ENCODE measurements at places on chromosomes 7 and 10. TPM values are rescaled to one million over a fixed set of nuclear protein-coding genes. Genes with fewer than 3 reads are reported as not detected.

DNA sequence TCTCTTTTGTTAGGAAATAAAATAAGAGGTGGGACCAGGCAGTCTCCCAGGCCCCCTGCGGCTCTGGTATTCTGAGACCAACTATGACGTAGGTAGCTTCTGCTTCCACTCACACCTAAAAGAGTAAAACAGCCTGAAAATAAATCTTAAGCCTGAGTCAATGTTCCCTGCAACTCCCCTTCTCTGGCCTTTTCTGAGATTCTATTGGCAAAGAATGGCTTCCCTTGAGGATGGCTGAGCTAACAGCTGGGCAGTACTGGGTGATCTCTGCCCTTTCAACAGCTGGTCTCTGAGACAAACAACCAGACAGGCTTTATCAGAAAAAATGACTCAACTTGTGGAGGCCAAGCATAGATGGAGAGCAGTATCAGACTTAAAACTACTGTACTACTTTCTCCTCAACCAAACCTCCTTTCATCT is 58.7 kb downstream of the CREB3L2 start:
- peak overlapping the region; percentile 30 for H3K27ac ChIP-seq
- H3K27me3 ChIP-seq: no peaks in the 10 kb centered on the region
- peaks cover 30% of the 10 kb centered on the region for H3K4me1 ChIP-seq
- H3K36me3 ChIP-seq: peaks cover 3% of the 10 kb centered on the region

DNA sequence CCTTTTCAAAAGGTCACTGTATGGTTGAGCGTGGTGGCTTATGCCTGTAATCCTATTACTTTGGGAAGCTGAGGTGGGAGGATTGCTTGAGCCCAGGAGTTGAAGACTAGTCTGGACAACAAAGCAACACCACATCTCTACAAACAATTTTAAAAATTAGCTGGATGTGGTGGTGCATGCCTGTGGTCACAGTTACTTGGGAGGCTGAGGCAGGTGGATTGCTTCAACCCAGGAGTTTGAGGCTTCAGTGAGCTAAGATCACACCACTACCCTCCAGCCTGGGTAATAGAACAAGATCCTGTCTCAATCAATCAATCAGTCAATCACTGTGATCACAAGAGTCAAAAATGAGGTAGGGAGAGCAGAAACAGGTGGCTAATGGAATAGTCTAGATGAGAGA is 97.0 kb downstream of the SUGCT start:
- H3K27me3 ChIP-seq: no peaks in the 10 kb centered on the region
- H3K36me3 ChIP-seq: no peaks in the 10 kb centered on the region
- no peak for DNase-seq

GRCh38 chr10:124886195-124886594 is 55.7 kb upstream of the ZRANB1 start:
- no peaks in the 10 kb centered on the region for H3K27me3 ChIP-seq
- H3K4me1 ChIP-seq: no peaks in the 10 kb centered on the region
- H3K36me3 ChIP-seq: no peaks in the 10 kb centered on the region

- DNase-seq: no peak
- H3K4me3 ChIP-seq: no peak overlapping the region
- no peaks in the 10 kb centered on the region for H3K4me1 ChIP-seq
- H3K27ac ChIP-seq: no peak overlapping the region
- H3K36me3 ChIP-seq: no peaks in the 10 kb centered on the region
These were observed 57.1 kb downstream of the AOC1 start for GRCh38 chr7:150909200-150909995.

- H3K36me3 ChIP-seq: peaks cover 8% of the 10 kb centered on the region
- peaks cover 8% of the 10 kb centered on the region for H3K4me1 ChIP-seq
- H3K27ac ChIP-seq: no peak overlapping the region
- no peaks in the 10 kb centered on the region for H3K27me3 ChIP-seq
These were observed 35.8 kb downstream of the DNAJC9 start for GRCh38 chr10:73211106-73211811.

- peak; percentile 72 for DNase-seq
- 0 out of 2 replicates have a peak, but pooled peaks cover 3% of the 10 kb centered on the region for H3K4me1 ChIP-seq
- no peaks in the 10 kb centered on the region for H3K36me3 ChIP-seq
These were observed 561 bp downstream of the SHTN1 start for GRCh38 chr10:117004227-117005025.

GRCh38 chr7:159211540-159212182 is 67.0 kb upstream of the VIPR2 start:
- no peak overlapping the region for H3K4me3 ChIP-seq
- no peaks in the 10 kb centered on the region for H3K36me3 ChIP-seq
- DNase-seq: no peak
- H3K27ac ChIP-seq: no peak overlapping the region

DNA sequence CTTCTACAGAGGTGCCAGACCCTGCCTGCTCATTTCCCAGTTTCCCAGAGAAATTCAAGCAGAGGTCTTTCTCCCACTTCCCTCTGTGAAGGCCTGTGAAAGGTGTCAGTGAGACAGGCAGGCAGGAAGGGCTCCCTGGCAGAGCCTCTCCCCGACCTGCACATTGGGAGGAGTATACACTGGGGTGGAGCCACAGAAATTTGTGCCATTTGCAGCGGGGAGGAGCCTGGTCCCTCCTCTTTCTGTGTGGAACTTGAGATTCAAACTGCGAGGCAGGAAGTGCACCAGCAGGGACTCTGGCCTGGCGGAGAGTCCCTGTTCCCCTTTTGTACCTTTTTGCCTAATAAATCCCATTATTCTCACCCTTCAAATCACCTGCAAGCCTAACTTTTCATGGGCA is 54.6 kb upstream of the OPN4 start:
- no peak for DNase-seq
- no peak overlapping the region for H3K27ac ChIP-seq
- H3K27me3 ChIP-seq: peaks cover 3% of the 10 kb centered on the region
- H3K4me3 ChIP-seq: no peak overlapping the region
- H3K4me1 ChIP-seq: peaks cover 8% of the 10 kb centered on the region

- H3K4me1 ChIP-seq: peaks cover 15% of the 10 kb centered on the region
- H3K36me3 ChIP-seq: no peaks in the 10 kb centered on the region
- DNase-seq: no peak
- no peaks in the 10 kb centered on the region for H3K27me3 ChIP-seq
These were observed 36.3 kb downstream of the AKR1B1 start for GRCh38 chr7:134422638-134423037.

GRCh38 chr10:44511601-44512000 is 126.7 kb upstream of the CXCL12 start:
- H3K4me3 ChIP-seq: no peak overlapping the region
- no peaks in the 10 kb centered on the region for H3K36me3 ChIP-seq
- no peaks in the 10 kb centered on the region for H3K27me3 ChIP-seq
- H3K27ac ChIP-seq: peak overlapping the region; percentile 74
- H3K4me1 ChIP-seq: peaks cover 25% of the 10 kb centered on the region

GRCh38 chr10:35041502-35041879 is 48.6 kb downstream of the CUL2 start:
- DNase-seq: peak; percentile 40
- no peaks in the 10 kb centered on the region for H3K27me3 ChIP-seq
- H3K27ac ChIP-seq: peak overlapping the region; percentile 78
- H3K4me1 ChIP-seq: peaks cover 39% of the 10 kb centered on the region

DNA sequence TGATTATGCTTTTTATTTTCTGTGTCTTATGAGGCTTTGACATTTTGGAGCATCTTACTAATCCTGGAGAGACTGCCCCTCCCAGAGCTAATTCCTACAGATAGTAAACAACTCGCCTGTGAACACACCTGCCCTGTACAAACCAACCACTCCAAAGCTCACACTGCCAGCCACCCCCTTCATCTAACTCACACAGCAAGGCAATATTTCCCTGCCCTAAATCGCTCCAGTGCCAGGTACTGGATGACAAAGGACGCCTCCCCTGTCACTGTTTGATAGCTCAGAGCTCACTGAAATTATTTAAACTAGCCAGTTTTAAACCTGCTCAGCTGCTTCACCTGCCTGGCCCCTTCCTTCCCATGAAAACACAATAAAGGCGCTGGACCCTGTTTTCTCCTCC is 535.1 kb upstream of the CELF2 start:
- H3K27me3 ChIP-seq: peaks cover 4% of the 10 kb centered on the region
- no peaks in the 10 kb centered on the region for H3K36me3 ChIP-seq
- no peak overlapping the region for H3K4me3 ChIP-seq
- no peak overlapping the region for H3K27ac ChIP-seq
- no peak for DNase-seq

GRCh38 chr7:33185786-33186185 is 56.4 kb downstream of the BBS9 start:
- 0 out of 2 replicates have a peak overlapping the region, but pooled peaks have one; percentile 10 for H3K27ac ChIP-seq
- H3K4me1 ChIP-seq: peaks cover 9% of the 10 kb centered on the region
- H3K36me3 ChIP-seq: 0 out of 2 replicates have a peak, but pooled peaks cover 5% of the 10 kb centered on the region

DNA sequence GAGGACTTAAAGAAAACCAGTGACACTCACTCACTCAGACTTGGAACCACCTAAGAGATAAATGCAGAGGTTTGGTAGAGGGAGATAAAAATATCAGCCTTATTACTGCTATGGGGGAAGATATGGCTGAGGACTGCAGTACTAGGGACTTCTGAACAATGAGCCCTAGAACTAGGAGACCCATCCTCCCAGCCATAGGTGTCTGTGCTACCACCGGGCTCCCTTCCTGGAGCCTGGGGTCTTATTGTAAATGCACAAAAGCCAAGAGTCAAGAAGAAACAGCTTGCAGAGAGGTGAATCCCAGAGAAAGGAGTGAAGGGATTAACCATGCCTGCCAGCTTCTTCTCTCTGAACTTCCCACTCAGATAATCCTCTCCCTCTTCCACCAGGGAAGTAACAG is 108.3 kb upstream of the AKR1E2 start:
- H3K4me3 ChIP-seq: no peak overlapping the region
- H3K4me1 ChIP-seq: peaks cover 15% of the 10 kb centered on the region
- H3K27me3 ChIP-seq: no peaks in the 10 kb centered on the region
- H3K36me3 ChIP-seq: no peaks in the 10 kb centered on the region

DNA sequence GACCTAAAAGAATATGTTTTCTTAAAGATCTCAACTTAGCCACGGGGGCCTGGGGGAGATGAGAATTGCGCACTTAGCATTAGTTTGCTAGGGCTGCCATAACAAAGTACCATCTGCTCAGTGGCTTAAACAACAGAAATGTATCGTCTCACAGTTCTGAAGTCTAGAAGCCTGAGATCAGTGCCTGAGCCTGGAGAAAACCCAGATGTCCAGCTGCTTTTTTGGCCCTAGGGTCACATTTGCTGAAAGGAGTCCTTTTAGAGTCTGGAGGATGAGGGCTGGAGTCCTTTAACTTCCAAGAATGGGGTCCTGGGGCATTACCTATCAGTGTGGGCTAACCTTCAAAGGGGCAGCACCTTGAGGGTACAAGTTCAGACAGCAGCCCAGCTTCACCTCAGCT is 48.2 kb downstream of the SMURF1 start:
- peaks cover 28% of the 10 kb centered on the region for H3K4me1 ChIP-seq
- DNase-seq: no peak
- no peak overlapping the region for H3K4me3 ChIP-seq
- no peak overlapping the region for H3K27ac ChIP-seq

DNA sequence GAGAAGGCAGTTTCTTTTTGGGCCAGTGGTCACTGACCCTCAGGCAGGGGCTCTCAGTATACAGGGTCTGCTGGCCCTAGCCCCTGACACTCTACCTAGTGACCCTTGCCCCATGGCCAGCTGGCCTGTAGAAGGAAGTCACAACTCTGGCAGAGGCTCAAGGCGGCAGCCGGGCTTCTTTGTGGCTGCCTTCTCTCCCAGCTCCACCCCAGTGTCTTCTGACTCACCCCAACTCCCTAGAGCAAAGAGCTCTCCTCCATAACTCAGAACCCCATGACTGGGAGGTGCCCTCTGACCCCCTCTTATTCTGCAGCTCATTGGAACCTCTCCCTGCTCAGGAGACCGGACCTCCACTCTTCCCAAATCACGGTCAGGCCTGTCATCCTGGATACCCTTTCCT is 358.2 kb downstream of the FGFR2 start:
- H3K4me1 ChIP-seq: no peaks in the 10 kb centered on the region
- H3K27ac ChIP-seq: no peak overlapping the region
- no peak for DNase-seq
- H3K27me3 ChIP-seq: no peaks in the 10 kb centered on the region
- H3K4me3 ChIP-seq: no peak overlapping the region

GRCh38 chr7:28903730-28904577 is 54.2 kb downstream of the TRIL start:
- no peaks in the 10 kb centered on the region for H3K36me3 ChIP-seq
- peaks cover 20% of the 10 kb centered on the region for H3K4me1 ChIP-seq
- no peaks in the 10 kb centered on the region for H3K27me3 ChIP-seq
- peak; percentile 31 for DNase-seq

DNA sequence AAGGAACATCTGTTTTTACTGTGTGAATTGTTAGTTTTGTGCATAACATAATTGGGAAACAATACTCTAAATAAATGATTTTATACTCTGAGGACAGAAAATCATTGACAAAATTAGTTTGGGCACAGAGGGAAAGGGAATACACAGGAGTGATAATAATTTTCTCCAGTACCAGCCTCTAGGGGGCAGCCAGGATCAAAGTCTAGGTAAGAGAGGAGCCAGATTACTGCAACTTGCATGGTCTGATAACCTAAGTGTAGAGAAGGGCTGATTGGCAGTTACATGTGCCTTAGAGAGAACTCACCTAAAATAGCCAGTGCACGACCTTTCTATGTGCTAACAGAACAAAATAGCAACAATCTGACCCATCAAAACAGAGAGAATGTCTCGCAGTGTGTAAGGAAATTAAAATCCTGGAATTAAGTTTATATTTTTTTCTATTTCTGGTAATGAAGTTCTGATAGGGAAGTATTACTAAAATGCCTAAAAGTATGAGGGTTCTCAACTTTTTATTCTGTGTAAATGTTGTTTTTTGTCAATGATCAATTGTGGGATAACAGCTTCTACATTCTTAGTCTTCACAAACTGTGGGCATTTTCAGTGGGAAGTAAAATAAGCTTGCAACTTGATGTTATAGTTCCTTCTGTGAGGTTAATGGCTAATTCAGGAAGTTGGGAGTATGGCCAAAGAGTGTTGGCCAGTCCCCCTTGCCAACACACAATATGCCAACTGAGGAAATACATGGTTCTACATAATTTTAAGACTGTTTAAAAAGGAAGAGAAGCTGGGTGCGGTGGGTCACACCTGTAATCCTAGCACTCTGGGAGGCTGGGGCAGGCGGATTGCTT is 66.4 kb downstream of the EXOC6 start:
- H3K4me1 ChIP-seq: no peaks in the 10 kb centered on the region
- no peaks in the 10 kb centered on the region for H3K36me3 ChIP-seq
- H3K27ac ChIP-seq: no peak overlapping the region
- no peaks in the 10 kb centered on the region for H3K27me3 ChIP-seq
- DNase-seq: peak; percentile 66

GRCh38 chr7:16091701-16092310 is 329.5 kb downstream of the CRPPA start:
- peak; percentile 33 for DNase-seq
- no peaks in the 10 kb centered on the region for H3K27me3 ChIP-seq
- peak overlapping the region; percentile 25 for H3K4me3 ChIP-seq
- peaks cover 6% of the 10 kb centered on the region for H3K4me1 ChIP-seq
- H3K36me3 ChIP-seq: no peaks in the 10 kb centered on the region
- H3K27ac ChIP-seq: no peak overlapping the region

GRCh38 chr10:111801841-111802240 is 381.7 kb downstream of the GPAM start:
- H3K27me3 ChIP-seq: peaks cover 16% of the 10 kb centered on the region
- H3K4me1 ChIP-seq: no peaks in the 10 kb centered on the region
- H3K27ac ChIP-seq: no peak overlapping the region
- no peak overlapping the region for H3K4me3 ChIP-seq
- DNase-seq: no peak

The MTG1 gene
- total RNA-seq: 26.1 TPM

The CNTNAP2 gene
- not detected for total RNA-seq

The ATP6V0A4 gene
- 0.43 TPM for total RNA-seq

The GTF2IRD1 gene
- total RNA-seq: 8.6 TPM

The SVIL gene
- total RNA-seq: 6.6 TPM

The GATA3 gene
- not detected for total RNA-seq

The SMARCD3 gene
- total RNA-seq: 32.2 TPM

The SMNDC1 gene
- 5.1 TPM for total RNA-seq

The CYP3A5 gene
- not detected for total RNA-seq

The PTF1A gene
- not detected for total RNA-seq

The SEMA3D gene
- total RNA-seq: 10.1 TPM

The PTPRN2 gene
- total RNA-seq: not detected

The IFIT1B gene
- total RNA-seq: not detected

The TCF7L2 gene
- total RNA-seq: 6.2 TPM

The ZNF746 gene
- 20.6 TPM for total RNA-seq

Measured in GM23248 (cell line).